GM12892 (cell line): ENCODE measurements at places on chromosomes 16 and 17.
A peak's percentile ranks its signal among the peaks of the same experiment; 100 is the strongest.

GRCh38 chr17:42547001-42547461, 5.7 kb upstream of the HSD17B1 start:
- no peak for DNase-seq

DNA sequence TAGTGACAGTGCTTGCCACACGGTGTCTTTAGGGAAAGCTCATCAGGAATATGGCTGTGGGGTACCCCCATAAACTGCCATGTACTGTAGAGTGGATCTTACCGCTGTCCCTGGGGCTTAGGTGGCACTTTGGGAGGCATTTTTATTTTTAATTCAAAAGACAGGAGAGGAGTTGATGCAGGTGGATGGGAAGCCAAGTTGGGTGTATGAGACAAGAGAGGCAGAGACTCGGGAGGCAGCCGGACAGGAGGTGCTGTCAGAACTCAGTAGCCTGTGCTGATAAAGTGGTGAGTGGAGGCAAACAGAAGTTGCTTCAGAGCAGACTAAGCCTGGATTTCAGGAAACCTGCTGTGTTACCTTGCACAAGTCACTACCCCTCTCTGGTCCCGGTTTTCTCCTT, 185.9 kb downstream of the TMEM132E start:
- no peak for DNase-seq

DNA sequence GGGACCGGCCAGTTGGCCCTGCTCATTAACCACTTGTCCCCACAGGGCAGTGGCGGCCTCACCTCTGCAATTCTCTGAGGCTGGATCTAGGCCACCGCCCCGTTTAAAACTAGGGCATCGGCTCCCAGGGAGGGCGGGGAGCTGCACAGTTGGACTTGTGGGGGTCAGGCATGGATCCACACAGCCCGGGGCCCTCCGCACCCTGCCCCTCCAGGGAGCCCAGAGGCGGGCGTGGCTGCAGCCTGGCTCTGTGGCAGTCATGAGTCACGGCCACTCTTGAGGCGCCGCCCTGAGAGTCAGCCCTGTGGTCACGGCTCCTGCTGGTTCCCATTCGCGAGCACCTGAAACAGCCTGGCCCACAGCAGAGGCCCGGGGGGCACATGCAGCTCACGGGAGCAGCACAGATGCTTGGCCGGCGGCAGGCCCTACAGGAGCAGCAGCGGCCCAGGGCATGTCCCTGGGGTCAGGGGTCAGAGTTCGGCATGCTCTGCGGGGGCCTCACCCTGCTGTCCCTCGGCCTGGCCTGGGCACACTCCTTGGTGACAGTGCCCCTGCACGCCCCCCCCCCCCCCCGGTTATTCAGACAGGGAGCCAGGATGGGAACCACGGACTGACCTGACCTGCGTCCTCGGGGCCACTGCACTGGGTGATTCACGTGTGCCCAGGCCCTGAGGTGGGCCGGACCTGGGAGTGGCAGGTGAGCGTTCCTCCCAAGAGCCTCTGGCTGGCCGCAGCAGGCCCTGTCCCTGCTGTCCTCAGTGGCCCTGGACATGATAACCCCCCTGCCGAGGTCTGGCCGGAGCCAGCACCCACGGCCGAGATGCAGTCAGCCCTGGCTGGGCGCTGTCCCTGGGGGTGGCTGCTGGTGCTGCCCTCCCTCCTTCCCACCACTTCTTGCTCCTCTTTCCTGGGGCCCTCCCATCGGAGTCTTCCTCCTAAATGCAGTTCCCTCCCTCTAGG, 8.2 kb downstream of the CAPN15 start:
- DNase-seq: no peak

GRCh38 chr17:81394921-81395599, at the start of gene BAHCC1:
TSS of gene BAHCC1 (plus strand) at chr17:81395457. CDS start at chr17:81399740, 4,283 bp downstream.
- peak; percentile 66 for DNase-seq

- no peak for DNase-seq
Observed at GRCh38 chr17:21298983-21299519, 14.5 kb downstream of the MAP2K3 start.

GRCh38 chr17:43827596-43827995, 5.3 kb downstream of the MPP3 start:
- DNase-seq: no peak

GRCh38 chr16:74682556-74682955, 15.9 kb upstream of the RFWD3 start:
- no peak for DNase-seq

GRCh38 chr16:46658925-46659324, 30.1 kb downstream of the VPS35 start:
- DNase-seq: peak; percentile 31

DNA sequence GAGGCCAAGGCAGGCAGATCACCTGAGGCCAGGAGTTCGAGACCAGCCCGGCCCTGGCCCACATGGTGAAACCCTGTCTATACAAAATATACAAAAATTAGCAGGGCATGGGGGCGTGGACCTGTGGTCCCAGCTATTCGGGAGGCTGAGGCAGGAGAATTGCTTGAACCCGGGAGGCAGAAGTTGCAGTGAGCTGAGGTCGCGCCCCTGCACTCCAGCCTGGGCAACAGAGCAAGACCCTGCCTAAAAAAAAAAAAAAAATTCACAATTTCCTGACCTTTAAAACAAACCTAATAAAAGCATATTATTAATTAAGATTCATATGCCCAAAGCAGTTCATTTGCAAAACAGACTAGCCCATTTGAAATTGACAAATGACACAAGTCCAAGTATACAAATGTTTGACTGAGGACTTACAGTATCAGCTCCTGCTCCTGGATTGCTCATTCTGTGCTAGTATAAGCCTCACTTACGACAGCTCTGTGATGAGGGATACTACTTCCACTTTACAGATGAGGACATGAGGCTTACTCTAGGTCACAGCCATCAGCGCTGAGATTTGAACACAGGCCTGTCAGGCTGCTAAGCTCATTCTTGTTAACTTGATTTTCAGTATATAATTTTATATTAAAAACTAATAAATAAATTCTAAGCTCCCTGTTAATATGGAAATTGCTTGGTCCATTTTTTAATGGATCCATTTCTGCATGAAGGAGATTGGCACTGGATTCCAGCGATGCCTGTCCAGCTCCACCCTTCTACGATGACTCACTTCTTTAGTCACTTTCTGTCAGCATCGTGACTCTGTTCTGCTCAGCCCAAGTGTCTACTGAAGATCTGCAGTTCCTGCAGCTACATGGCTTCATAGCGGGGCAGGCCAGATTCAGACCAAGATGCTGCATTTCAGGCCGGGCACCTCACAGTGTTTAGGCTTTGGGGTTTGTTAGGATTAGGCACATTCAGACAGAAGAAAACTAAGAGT, 88.2 kb downstream of the WDR59 start:
- DNase-seq: no peak

DNA sequence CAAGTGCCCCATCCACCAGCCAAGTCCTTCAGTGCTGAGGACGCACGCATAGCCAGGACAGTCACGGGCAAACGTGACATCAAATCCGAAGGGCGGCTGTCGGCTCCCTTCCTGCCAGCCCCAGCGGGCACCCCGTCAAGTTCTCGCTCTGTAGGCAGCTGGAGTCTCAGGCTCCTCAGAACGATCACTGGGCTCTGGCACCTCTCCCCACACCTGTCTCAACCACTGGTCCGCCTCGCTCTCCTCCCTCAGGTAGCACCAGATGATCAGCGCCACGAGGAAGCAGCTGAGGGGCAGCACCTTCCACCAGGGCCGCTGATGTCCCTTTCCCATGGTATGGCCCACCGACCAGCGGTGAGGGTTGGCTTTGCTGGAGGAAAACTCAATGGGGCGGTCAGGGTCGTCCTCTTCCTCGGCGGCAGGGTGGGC, 422 bp downstream of the UQCC4 start:
- no peak for DNase-seq

- no peak for DNase-seq
Observed at GRCh38 chr16:84638231-84638806, 10.0 kb upstream of the KLHL36 start.

DNA sequence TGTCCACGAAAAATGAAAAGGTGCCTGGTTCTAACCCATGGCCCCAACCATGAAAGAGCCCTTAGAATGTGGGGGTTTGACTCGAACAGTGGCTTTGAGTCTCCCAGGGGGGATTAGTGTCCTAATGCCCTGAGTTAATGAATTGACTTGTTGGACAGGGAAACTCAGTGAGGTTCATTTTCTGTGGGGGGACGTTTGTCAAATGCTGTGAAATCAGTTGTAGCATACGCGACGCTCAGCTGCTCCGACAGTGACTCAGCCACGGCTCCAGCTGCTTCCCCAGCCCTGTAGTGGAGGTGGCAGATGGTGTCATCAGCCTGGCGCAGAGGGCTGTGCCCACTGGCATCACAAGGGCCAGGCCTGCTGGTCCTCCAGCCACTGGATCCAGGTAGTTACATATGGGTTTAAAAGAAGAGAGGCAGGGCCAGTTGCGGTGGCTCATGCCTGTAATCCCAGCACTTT, 3.9 kb upstream of the TMEM235 start:
- no peak for DNase-seq

GRCh38 chr17:1766382-1767135, 4.7 kb downstream of the SERPINF1 start:
- no peak for DNase-seq

- DNase-seq: no peak
Observed at GRCh38 chr16:4147236-4147635, 31.0 kb upstream of the ADCY9 start.

GRCh38 chr17:8629371-8630226, 926 bp downstream of the MYH10 start:
- peak; percentile 11 for DNase-seq

- DNase-seq: no peak
Observed at GRCh38 chr16:72852421-72852820, 195.5 kb downstream of the ZFHX3 start.

DNA sequence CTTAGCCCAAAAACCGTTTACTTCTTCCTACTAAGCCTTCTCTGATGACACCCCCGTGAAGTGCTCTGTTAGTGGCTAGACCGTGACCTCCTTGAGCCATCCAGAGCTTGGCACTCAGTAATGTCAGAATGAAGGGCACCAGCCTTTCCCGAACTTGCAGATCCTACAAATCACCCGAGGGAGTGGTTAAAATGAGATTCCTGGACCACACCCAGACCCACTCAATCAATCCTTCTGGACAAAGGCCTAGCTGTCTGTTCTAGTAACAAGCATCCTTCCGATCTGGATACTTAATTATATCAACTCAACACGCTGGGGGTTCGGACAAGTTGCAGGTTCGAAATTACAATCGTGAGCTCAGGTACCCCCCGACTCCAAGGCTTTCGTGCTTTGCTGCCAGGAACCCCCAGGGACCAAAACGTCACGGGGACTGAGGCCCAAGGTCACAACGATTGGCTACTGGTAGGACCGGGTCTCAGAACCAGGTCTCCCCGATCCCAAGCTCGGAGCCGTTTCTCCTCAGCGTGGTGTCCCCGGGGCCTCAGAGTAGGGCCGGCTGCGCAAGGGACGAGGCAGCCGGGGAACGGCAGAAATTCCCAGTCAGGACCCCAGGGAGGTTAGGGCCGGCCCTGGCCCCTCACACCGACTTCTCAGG, 527 bp downstream of the CIAPIN1 start:
- peak; percentile 33 for DNase-seq

DNA sequence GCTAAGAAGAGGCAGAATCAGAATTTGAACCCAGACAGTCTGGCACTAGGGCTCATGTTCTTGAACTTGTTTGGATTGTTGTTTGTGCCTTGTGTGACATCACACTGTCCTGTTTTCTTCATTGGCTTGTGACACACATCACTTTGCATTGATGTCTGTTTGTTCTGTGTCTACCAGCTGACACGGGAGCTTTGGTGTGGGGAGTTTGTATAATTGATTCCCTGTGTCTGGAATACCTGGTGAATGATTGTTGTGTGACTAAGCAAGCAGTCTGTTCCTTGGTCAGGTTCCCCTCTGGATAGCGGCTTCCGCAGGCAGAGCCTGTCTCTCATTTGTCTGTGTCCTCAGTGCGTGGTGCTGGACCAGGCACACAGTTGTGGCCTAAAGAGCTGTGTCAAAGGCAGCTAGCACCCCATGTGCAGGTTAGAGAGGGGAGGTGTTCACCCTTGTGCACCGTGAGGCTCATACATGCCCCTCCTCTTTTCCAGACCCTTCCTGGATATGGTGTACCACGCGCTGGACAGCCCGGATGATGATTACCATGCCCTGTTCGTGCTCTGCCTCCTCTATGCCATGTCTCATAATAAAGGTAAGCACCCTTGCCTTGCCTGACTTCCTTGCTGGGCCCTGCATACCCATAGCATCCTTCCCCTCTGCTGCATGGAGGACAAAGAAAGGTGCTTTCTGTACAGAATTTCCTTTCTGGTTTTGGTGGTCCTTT, 80.1 kb downstream of the CLEC16A start:
- DNase-seq: no peak

DNA sequence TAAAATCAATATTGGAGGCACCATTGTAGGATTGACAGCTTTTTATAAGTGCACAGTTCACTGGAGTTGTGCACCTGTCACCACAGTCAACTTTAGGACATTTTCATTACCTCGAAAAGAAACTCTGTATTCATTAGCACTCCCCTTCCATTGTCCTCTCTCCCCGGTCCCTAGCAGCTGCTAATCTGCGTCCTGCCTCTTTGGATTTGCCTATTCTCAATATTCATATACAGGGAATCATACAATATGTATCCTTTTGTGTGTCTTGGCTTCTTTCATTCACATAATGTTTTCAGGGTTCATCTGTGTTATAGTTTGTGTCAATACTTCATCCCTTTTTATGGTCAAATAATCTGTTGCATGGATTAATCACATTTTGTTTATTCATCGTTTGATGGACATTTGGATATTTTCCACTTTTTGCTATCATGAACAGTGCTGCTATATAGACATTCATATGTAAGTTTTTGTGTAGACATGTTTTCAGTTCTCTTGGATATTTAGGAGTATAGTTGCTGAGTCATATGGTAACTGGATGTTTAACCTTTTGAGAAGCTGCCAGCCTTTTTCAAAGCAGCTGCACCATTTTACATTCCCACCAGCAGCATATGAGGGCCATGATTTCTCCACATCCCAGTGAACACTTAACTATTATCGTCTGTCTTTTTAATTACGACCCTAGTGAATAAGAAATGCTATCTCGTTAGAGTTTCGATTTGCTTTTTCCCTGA, 9.8 kb downstream of the DNAJA3 start:
- DNase-seq: no peak

DNA sequence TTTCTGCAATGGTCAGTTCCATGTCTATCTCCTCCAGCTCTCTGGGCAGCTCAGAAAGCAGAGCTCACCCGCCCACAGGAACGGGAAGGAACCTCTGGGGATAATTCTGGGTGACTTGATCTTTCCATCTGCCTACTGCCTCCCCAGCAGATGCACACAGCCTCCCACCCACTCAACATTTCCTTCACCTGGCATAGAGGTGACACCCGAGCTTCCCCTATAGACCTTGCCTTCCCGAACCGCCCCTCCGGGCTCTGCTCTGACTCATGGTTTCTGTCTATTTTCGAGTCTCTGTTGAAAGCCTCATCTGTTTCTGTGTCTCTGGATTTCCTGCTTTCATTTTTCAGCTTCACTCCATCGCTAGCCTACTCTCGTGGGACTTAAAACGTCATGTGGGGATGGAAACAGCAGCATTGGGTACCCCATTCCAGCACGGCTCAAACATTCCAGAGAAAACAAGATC, 11.4 kb downstream of the GGA3 start:
- DNase-seq: peak; percentile 74

DNA sequence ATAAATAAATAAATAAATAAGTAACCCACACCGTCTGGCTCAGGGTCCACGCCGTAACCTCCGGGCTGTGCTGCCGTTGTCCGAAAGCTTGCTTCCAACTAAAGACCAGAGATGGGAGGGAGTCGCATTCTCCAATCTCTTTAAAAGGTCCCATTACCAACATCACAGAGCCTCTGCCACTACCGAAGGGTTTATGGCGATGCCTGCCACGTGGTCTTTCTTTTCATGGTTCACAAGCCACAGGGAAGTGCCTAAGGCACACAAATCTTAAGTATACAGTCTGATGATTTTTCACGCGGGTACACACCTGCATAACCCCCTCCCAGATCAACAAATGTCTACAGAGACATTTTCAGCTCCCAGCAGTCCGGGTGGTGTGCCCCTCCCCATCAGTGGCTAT, 1.4 kb downstream of the COTL1 start:
- no peak for DNase-seq
